ENCODE measurements at places on chromosomes 2 and 18.

DNA sequence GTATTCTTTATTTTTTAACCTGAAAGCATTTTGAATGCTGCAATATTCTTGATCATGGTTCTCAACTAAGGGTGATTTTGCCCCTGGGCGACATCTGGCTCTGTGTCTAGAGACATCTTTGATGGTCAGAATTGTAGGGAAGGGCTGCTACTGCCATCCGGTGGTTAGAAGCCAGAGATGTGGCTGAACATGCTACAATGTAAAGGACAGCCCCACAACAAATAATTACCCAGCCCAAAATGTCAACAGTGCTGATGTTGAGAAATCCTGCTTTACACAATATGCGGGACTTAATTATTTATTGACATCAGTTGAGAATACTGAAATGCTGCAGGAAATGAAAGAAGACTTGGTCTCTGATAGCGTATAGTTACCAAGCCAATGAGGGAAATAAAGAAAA, 37.5 kb upstream of the SERPINB2 start:
- no peaks in the 10 kb centered on the region for H3K4me1 ChIP-seq
- H3K4me3 ChIP-seq, result no peak overlapping the region
- peaks cover 9% of the 10 kb centered on the region for H3K27me3 ChIP-seq
- no peak overlapping the region for H3K27ac ChIP-seq
- DNase-seq, result no peak

DNA sequence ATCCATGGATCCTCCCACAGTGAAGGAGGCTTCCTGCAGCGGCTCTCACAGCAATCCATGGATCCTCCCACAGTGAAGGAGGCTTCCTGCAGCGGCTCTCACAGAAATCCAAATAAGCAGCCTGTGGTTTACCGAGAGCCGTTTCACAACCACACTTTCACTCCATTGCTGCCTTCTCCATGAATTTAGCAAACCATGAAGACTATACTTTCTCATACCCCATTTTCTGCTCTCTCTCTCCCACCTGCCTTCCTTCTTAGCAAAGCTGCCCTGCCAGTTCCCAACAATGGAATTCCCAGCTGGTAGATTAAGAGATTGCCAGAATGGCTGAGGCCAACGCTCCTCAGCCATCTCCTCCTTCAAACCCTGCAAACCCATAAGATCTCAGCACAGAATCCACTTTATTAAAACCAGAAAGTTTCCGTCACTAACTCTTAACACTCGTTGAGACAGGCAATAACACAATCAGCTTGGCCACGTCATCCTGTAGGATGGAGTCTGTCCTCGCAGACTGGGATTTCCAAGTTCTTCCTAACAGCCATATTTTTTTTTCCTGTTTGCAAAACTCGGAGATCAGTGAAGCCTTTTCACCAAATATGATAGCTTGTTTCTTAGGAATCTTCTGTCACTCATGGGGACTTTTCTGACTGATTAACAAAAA, 162.2 kb downstream of the PXDN start:
- H3K4me1 ChIP-seq, result no peaks in the 10 kb centered on the region
- H3K36me3 ChIP-seq, result no peaks in the 10 kb centered on the region
- H3K4me3 ChIP-seq, result no peak overlapping the region

DNA sequence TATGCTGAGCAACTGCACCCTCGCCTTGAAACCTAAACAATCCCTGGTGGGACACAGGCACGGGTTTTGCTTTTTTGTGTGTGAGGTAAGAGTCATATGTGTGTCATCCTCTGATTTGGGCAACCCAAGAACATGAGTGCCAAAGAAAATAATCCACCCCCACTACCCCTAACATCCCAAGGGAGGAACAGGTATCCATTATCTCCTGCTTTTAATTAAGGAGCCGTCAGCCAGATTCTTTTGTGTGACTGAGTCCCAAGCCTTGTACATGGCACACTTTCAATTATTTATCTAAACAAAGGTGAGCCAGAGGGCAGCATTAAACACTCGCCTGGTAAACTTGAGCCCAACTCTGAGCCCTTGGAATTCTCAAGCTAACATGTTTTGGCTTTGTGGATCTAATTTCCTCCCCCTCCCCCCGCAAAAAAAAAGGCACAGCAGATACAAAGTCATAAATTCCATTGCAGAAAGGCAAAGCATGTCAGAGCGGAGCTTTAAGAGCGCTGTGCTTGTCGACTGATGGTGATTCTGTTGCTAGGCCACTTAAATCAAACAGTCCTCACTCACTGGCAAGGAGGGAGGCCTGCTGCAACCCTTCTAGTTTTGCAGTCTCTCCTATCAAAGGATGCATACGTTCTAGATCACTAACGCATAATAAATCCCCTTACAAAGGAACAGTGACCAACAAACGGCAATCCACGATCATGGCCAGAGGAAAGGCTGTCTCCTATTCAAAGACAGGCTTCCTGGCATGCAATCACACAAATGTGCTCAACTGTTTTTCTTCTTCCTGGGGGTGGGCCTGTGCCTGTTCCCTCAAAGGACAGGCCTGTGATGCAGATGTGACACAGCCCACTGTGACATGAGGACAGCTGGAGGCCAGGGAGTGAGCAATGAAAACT, 143.5 kb upstream of the LMAN1 start:
- no peak for DNase-seq
- no peak overlapping the region for H3K4me3 ChIP-seq
- H3K36me3 ChIP-seq, result no peaks in the 10 kb centered on the region
- no peaks in the 10 kb centered on the region for H3K4me1 ChIP-seq

DNA sequence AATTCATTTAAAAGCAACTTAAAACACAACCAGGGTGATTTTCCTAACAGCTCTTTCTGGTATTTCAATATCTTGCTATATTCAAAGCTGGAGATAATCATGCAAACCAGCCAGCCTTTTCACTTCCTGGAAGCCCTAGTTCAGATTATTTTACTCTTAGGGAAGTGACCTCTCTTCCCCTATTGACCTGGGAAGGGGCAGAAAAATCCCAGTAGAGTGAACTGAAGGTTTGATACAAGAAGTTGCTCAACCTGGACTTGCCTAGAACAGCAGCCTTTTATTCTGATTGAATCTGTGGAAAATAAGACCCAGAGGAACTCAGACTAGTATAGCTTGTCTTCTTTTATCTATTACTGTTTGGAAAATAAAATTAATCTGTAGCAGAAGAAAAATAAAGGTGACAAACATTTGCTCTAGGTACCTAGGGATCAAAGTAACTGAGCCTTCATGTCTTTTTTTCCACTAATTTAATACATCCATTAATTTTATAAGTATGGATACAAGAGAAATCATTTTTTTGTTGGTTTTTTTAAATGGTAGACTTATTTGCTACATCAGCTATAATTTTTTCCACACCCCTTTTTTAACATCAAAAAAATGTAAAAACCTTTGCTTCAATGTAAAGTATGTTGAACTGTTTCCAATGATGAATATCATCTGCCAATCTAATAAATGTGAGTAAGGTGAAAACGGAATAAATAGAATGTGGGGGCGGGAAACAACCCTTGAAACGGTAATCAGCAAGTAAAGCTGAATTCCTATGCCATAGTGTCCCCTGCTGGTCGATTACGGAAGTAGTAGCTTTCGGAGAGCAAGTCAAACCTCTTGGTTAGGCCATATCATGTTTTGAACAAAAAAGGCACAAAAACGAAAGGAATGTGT, 629.9 kb downstream of the NRXN1 start:
- H3K27ac ChIP-seq, result no peak overlapping the region
- H3K4me1 ChIP-seq, result no peaks in the 10 kb centered on the region
- H3K4me3 ChIP-seq, result no peak overlapping the region
- H3K36me3 ChIP-seq, result no peaks in the 10 kb centered on the region
- no peak for DNase-seq
- no peaks in the 10 kb centered on the region for H3K27me3 ChIP-seq

- peaks cover 4% of the 10 kb centered on the region for H3K27me3 ChIP-seq
- no peak overlapping the region for H3K27ac ChIP-seq
- no peak overlapping the region for H3K4me3 ChIP-seq
Measured at GRCh38 chr2:177584030-177584692, 191.6 kb downstream of the AGPS start.

DNA sequence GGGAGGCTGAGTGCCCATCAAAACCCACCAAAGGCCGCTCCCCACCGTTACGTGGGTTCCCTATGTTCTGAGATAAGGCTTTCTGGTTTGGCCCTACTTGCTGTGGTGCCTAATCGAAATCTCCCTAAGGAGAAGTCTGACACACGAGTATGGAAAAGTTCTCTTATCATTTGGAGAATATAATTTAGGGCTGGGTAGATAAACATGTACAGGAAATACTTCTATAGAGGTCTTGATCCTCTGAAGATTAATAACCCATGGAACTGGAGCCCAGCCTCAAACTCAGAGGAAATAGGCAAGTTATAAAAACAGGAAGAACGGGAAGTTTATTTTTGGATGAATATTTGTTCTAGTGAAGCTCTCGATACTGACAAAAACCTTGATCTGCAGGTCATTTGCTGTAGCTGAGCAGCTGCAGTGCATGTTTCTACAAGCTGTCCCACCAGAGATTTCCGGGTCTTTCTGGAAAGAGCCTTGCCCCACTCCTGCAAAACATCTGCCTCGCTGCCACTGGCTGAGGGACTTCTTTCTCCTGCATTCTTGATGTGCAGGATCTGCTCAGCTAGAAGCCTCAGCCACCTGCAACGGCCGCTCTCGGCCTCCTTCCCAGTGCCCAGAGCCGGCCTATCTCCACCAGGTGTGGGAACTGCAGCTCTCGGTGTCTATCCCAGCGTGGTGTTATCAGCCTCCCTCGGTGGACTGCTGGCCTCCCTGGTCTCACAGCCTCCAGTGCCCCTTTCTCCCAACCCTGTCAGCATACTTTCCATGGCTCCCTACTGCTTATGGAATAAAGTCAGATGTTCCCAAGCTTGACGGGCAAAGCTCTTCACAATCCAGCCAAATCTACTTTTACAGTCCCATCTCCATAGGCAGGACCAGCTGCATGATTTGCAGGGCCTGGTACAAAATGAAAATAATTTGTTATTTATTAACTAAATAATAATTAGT, 48.6 kb downstream of the SPRED2 start:
- H3K4me1 ChIP-seq, result peaks cover 23% of the 10 kb centered on the region
- H3K36me3 ChIP-seq, result no peaks in the 10 kb centered on the region
- no peak overlapping the region for H3K27ac ChIP-seq
- peaks cover 22% of the 10 kb centered on the region for H3K27me3 ChIP-seq
- no peak overlapping the region for H3K4me3 ChIP-seq

DNA sequence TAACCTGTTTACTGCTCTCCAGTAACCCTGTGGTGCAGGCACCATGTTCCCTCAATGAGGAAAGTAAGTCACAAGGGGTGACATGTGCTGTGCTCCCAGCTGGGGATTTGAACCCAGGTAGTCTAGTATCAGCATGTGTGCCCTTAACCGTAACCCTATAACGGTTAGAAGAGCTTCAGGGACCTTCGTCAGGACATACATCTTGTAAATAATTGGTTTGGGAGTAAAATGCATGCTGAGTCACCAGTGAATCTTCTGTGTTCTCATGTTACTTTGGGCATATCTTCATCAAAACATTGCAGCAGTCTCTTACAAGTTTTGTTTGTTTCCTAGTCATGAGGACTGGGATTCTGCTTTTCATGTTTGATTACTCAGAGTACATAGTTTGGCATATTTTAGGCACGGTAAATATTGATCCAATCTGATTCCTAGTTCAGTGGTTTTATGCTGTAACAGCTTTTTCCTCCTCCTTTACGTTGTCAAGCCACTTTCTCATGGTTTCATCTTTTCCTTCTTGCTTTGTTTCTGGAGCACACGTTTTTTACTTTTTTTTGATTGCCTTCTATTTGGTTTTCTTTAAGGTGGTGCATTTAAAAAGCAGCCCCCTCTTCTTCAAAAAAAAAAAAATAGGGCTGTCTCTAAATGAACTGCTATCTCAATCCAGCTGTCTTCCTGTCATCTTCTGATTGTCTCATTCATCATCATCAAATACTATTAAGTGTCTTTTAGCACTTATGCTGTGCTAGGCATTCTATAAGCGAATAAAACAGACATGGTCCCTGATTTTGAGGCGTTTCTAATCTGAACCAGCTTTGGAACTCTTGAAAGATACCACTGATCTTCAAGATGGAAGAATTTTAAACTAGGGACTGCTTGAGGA, 50.4 kb downstream of the CLIP4 start:
- DNase-seq, result no peak
- H3K36me3 ChIP-seq, result peaks cover 26% of the 10 kb centered on the region
- no peaks in the 10 kb centered on the region for H3K27me3 ChIP-seq
- no peaks in the 10 kb centered on the region for H3K4me1 ChIP-seq
- no peak overlapping the region for H3K27ac ChIP-seq

DNA sequence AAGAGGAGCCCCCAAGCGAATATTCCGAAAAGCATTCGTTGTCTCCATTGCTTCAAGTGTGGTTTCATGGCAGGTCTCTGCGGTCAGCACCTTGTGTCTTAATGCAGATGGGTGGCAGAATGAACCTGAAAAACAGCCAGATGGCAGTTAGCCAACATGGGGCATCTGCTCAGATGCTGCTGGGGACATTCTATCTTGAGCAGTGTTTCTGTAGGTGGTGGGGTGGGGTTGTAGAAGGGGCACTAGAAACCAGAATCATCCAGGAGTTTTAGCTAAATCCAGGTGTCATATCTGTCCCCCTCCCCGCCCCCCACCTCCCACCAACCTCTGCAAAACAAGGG, 42.1 kb downstream of the ST6GAL2 start:
- no peak for DNase-seq
- H3K4me3 ChIP-seq, result no peak overlapping the region
- no peaks in the 10 kb centered on the region for H3K4me1 ChIP-seq
- no peaks in the 10 kb centered on the region for H3K36me3 ChIP-seq

DNA sequence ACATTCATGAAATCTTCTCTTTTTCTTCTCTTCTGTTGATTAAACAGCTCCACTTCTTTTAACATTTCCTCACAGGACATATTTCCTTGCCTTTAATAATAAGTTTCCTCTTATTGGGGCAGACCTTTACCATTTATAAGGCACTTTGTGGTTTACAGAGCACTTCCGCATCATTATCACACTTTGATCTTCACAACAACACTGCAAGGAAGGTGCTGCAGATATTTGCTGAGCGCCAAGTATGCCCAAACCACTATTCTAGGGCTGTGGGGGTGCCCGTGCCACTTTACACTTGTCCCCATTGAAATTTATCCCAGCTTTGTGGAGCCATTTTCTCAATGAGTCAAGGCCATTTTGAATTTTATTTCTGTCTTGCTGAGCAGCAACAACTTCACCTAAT, 246.6 kb downstream of the SS18 start:
- H3K27me3 ChIP-seq, result no peaks in the 10 kb centered on the region
- no peak for DNase-seq
- no peak overlapping the region for H3K27ac ChIP-seq
- H3K36me3 ChIP-seq, result no peaks in the 10 kb centered on the region

DNA sequence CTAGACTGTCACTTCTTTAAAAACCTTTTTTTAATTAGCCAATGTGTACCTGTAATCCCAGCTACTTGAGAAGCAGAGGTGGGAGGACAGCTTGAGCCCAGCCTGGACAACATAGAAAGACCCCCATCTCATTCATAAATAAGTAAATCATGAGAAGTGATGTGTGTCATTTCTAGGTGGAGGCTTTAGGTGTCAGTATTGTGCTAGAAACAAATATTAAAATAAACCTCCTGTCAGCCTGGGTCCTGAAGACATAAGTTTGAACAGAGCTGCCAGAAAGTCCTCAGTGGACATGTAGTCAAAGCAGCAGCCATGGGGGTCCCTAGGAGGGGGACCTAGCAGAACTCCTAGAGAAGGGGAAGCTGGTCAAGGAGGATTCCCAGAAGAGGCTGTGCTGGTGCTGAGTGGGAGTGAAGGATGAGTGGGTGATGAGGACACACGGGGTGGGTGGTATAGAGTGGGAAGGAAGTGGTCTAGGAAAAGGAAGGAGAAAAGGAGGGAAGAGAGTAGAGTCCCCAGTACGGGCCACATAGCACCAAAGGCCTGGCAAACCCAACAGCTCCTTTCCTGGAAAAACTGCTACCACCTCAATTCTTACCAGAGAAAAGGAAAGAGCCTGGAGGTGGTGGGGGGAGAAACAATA, 316.6 kb upstream of the NCKAP5 start:
- H3K27me3 ChIP-seq, result peaks cover 10% of the 10 kb centered on the region
- no peak overlapping the region for H3K4me3 ChIP-seq
- DNase-seq, result no peak
- no peaks in the 10 kb centered on the region for H3K4me1 ChIP-seq
- no peaks in the 10 kb centered on the region for H3K36me3 ChIP-seq

Data from T-helper 2 cell treated with Interferon-gamma antibody and Interleukin-4, amounts not matched to agents 5 μg/mL and 100 μg/mL, for 36 hours (primary cell).